ENCODE measurements at places on chromosomes 11 and 22.

DNA sequence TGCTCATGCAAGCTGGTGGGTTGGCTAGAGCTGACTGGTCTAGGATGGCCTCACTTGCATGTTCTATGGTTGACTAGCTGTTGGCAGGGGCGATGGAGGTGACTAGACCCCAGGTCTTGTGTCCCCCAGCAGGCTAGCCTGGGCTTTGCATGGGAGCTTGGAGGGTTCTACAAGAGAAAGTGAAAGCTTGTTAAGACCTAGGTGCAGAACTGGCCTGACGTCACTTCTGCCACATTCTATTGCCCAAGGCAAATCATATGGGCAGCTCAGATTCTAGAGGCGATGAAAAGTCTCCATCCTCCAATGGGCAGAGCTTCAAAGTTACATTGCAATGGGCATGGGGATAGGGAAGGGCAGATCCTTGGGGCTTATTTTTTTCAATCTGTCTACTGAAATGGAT lies 170.9 kb downstream of the MIAT start:
- no peak for DNase-seq

- DNase-seq = no peak
These were observed 784.2 kb upstream of the CCDC179 start for GRCh38 chr11:23644443-23644842.

DNA sequence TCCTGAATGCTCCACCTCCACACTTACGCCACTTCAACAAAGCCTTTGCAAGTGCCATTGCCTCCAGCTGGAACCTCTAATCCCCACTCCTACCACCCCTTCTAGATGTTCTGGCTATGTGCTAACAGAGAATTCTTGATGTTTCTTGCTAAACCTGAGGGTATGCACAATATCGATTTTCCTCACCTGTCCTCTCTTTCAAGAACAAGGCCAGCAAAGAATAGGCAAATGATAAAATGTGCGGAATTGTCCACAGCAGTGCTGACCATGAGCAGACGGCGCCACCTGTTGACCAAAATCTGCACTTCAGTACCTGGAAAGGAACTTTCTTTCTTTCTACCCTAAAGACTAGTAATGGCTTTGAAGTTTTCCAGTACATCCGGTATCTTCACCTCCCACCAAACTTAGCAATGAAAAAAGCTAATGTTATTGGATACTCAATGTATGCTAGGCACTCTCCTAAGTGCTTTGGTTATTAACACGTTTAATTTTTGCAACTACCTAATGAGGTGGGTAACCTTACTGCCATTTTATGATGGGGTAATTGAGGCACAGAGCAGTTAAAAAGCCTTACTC lies 3.4 kb downstream of the TIMM10 start:
- DNase-seq = peak; percentile 75

- DNase-seq = no peak
These were observed 1.6 kb upstream of the IRF7 start for GRCh38 chr11:617199-617911.

- no peak for DNase-seq
These were observed 7.6 kb downstream of the APOBEC3A start for GRCh38 chr22:38964989-38965388.

GRCh38 chr11:18013790-18014507 lies 1.1 kb upstream of the SERGEF start:
- DNase-seq = peak; percentile 10

GRCh38 chr11:28822576-28822975 lies 714.4 kb downstream of the METTL15 start:
- no peak for DNase-seq

DNA sequence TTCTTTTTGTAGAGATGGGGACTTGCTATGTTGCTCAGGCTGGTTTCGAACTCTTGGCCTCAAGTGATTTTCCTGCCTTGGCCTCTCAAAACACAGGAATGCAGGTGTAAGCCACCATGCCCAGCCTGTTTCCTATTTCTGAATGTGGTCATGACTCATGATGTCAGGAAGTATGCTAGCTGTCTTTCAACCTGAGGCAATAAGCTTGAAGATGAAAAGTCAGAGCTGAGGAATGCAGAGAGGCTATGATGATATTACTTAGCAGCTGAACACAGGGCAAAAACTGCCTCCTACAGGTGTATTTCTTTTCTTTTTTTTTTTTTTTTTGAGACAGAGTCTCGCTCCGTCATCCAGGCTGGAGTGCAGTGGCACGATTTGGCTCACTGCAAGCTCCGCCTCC lies 9.0 kb upstream of the NUCB2 start:
- no peak for DNase-seq

- DNase-seq = no peak
These were observed 2.5 kb downstream of the USP18 start for GRCh38 chr22:18152519-18152918.

- no peak for DNase-seq
These were observed 71.2 kb downstream of the HSD17B12 start for GRCh38 chr11:43751726-43752125.

GRCh38 chr11:126662035-126662790 lies 306.7 kb downstream of the ST3GAL4 start:
- DNase-seq = no peak

DNA sequence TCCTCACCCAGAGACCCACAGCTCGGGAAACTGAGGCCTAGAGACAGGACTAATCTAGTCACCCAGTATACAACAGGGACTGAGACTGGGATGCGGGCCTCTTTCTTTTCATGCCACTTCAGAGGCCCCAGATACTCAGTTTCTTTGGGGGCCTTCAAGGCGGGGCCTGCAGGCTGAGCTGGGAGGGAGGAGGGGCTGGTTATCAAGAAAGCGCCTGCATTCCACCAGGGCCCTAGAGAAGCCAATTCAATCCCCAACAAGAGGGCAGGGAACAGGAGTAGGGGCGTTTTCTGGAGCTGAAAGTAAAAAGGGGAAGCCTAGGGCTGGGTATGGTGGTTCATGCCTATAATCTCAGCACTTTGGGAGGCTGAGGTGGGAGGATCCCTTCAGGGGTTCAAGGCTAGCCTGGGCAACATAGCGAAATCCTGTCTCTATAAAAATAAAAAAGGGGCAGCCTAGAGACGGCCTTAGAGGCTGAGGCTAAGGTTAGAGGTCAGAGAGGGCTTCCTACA lies 1.6 kb downstream of the ATG2A start:
- DNase-seq = no peak

DNA sequence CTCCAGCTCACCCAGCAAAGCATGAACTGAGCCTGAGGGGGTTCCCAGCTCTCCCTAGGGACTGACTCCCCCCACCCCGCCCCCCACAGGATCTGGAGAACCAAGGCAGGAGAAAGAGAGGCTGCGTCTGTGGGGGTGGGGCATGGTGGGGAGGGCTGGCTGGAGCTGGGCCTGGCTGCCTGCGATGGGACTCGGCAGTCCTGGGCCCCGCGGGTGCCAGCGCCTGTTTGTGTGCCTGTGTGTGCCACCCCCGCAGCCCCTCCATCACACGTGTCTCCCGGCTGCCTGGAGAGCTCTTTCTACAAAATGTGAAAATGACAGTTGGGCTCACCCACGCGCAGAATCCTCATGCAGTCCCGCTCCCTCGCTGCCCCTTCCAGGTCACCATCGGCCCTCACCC lies 46.8 kb downstream of the CACNA1I start:
- no peak for DNase-seq

DNA sequence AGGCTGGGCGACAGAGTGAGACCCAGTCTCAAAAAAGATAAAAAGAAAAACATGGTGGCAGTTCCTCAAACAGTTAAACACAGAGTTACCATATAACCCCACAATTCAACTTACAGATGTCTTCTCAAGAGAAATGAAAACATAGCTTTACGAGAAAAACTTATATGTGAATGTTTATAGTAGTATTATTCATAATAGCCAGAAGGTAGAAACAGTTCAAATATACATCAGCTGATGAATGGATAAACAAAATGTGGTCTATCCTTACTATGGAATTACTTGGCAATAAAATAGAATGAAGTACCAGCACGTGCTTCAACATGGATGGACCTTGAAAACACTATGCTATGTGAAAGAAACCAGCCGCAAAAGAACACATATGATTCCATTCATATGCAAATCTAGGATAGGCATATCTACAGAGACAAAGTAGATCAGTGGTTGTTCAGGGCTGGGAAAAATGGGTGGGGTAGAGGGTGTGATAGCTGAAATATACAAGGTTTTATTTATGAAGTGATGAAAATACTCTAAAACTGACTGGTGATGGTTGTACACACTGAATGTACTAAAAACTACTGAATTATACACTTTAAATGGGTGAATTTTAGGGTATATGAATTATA lies 12.4 kb downstream of the NF2 start:
- no peak for DNase-seq

- no peak for DNase-seq
These were observed 3.5 kb upstream of the AMPD3 start for GRCh38 chr11:10451426-10452116.

- no peak for DNase-seq
These were observed 13.2 kb downstream of the POLR3H start for GRCh38 chr22:41530890-41531714.

- DNase-seq = peak; percentile 65
These were observed 9.0 kb downstream of the FAM118A start for GRCh38 chr22:45318558-45319323.

DNA sequence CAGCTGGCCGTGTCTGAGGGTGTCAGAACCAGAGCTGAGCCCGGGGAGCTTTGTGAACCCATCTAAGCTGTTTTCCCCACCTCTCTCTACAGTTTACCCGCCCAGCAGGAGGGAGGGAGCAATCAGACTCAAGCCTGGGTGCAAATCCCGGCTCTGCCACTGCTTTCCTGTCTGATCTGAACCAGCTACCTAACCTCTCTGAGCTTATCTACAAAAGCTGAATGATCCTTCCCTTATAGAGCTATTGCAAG lies 252 bp downstream of the APOL2 start:
- no peak for DNase-seq

DNA sequence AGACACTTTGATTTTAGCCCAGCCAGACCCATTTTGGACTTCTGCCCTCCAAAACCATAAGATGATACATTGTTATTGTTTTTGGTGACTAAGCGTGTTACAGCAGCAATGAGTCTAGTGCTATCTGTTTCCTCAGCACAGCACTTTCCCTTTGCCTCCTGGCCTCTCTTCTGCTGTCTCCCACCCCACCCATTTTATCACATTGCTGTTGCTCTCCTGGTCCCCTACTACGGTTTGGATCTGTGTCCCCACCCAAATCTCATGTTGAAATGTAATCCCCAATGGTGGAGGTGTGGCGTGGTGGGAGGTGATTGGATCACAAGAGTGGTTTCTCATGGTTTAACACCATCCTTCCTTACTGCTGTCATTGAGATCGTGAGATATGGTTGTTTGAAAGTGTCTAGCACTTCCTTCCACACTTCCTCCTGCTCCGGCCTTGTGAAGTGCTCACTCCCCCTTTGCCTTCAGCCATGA lies 59.8 kb upstream of the CD82 start:
- DNase-seq = peak; percentile 47

GRCh38 chr11:10349806-10350205 lies 44.9 kb downstream of the ADM start:
- no peak for DNase-seq

GRCh38 chr11:86138958-86139357 lies 70.1 kb upstream of the PICALM start:
- DNase-seq = no peak

DNA sequence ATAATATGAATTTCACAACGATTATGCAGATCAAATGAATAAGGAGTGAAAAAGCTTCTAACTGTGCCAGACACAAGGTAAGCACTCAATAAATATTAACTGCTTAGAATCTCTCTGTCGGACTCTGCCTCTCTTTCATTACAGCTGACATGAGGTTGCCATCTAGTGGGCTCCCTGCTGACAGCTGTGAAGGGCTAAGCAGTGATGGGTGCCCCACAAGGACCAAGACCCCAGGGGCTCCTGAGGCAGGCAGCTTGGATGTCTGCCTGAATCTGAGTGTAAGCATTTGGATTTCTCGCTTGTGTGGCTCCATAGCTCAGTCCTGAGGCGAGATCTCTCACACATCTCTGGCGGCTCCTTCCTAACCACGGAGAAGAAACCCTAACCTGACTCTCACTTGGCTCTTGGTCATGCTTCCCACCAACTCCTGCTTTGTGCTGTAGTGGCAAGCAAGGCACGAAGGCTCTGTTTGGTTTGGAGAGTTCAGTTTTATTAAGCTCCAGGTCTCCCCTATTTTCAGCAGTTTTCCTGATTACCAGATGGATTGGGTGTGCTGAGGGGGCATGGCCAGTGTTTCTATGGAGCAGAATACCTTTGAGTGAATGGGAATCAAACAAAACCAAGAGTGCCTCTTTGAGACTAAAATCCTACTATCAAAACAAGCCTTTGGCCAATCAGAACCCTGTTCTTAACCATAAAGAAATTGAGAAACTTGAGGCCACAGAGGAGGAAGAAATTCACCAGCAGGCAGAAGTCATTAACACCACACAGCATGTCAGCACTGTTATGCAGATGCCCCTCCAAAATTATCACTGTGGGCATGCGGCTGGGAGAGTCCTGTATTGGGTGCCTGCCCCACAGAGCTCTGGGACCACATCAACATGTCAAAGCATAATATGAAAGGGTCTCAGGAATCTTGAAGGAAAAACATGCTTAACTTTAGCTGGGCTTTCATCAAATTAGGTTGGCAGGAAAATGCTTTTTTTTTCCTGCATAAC lies 152.8 kb upstream of the NTM start:
- no peak for DNase-seq

- no peak for DNase-seq
These were observed 144.9 kb downstream of the MAML2 start for GRCh38 chr11:96197801-96198701.

DNA sequence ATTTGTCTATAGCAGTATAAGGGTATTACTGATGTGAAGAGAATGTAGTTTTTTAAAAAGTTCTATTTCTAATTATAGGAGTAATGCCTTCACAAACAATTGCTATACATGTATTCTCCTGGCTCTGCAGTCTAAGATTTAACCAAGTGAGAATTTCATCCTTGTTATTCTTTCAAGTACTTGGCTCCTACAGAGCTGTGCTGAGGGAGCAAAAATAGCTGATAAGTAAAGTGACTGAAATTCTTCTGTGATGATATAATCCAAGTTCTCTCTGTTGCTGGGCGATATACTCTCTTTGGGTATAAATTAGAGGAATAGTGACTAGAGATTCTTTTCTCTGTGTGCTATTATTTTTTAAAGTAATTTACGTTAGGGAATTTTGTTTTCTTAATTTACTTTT lies 68.0 kb downstream of the PGR start:
- DNase-seq = peak; percentile 47

- no peak for DNase-seq
These were observed 165.0 kb downstream of the GRIA4 start for GRCh38 chr11:105774899-105775298.

- no peak for DNase-seq
These were observed 1068.5 kb downstream of the BRD1 start for GRCh38 chr22:48758881-48759875.
